ENCODE measurements at places on chromosomes 7 and 10. TPM values are rescaled to one million over a fixed set of nuclear protein-coding genes. Genes with fewer than 3 reads are reported as not detected.

Gene PNPLA8
- total RNA-seq, result 29.6 TPM

DNA sequence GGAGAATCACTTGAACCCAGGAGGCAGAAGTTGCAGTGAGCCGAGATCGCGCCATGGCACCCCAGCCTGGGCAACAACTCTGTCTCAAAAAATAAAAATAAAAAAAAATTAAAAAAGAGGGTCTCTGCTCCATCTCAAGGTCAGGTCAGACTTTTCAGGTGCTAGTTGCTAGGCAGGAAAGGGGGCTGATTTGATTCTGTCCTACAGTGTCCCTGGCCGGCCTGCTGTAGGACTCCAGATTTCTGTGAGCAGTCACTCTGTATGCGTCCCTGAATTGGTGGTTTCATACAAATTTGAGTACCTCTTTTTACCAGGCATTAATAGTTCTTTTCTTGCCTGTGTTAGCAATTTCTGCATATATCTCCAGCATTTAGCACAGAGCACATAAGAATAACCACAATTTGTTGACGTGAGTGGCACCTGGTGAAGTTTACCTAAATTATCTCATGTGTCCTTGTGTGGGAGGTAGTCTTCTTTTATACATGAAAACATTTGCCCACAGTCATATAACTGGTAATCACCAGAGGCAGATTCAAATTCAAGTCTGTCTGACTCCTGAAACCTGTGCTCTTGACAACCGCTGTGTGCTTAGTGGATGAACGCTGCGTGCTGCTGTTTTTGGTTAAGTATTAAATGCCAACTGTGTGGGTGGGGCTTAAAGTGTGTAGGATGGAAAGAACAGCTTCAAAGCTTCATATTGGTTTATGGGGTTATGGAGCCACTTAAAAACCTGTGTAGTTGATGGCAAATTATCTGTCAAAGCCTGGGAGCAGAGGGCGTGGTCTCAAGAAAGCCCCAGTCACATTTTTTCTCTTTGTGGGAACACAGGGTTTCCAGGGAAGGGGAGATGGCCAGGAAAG lies 3.2 kb upstream of the ZNF775 start:
- DNase-seq, result no peak

Gene LRMDA
- 8.3 TPM for total RNA-seq

Gene NRCAM
- 3.3 TPM for total RNA-seq

DNA sequence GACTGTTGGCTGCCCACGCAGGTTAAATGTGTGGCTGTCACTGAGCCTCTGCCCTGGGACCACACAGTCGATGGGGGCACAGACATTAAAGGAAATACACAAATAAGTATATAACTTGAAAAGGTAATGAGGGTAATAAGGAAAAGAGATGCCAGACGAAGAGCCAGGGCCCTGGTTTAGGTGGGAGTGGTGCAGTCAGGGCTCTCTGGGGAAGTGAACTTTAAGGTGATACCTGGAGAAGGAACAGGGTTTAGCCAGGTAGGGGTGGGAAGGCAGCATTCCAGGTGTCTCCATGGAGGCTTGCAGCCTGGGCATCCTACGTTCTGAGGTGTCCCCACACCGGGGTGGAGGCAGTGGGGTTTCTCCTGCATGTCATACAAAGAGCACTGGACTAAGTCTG lies 50.4 kb downstream of the UNC5B start:
- no peak for DNase-seq

All from thoracic aorta (tissue), 2 donors.